ENCODE measurements at places on chromosomes 12 and 14.

- DNase-seq, result no peak
Observed at GRCh38 chr14:30443368-30444007, 115.5 kb upstream of the G2E3 start.

- no peak for DNase-seq
Observed at GRCh38 chr14:73713206-73713802, 880 bp downstream of the PNMA1 start.

GRCh38 chr12:11693067-11693466, 43.6 kb downstream of the ETV6 start:
- no peak for DNase-seq

GRCh38 chr14:73295198-73295796, 58.0 kb downstream of the PAPLN start:
- no peak for DNase-seq

DNA sequence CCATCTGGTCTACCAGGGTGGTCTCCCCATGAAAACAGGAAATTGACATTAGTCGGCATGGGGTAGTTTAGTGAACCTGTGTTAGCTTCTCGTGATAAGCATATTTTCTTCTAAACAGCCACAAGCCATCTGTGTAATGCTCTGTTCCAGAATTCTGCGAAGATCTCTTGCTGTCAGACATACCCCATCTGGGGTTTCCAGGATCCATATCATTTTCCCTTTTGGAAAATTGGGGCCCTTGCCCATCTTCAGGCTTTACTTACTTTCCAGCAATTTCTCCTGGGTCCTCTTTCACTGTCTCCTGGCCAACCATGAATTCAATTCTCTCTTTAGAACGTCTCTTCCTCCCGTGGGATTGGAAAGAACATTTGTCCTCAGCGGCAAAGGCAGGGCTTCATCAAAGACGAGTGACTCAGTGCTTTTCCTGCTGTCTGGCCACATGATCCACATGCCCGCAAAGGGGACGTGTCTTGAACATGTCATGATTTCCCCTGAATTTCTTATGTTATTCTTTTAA, 21.4 kb upstream of the NCOR2 start:
- DNase-seq, result peak; percentile 52

DNA sequence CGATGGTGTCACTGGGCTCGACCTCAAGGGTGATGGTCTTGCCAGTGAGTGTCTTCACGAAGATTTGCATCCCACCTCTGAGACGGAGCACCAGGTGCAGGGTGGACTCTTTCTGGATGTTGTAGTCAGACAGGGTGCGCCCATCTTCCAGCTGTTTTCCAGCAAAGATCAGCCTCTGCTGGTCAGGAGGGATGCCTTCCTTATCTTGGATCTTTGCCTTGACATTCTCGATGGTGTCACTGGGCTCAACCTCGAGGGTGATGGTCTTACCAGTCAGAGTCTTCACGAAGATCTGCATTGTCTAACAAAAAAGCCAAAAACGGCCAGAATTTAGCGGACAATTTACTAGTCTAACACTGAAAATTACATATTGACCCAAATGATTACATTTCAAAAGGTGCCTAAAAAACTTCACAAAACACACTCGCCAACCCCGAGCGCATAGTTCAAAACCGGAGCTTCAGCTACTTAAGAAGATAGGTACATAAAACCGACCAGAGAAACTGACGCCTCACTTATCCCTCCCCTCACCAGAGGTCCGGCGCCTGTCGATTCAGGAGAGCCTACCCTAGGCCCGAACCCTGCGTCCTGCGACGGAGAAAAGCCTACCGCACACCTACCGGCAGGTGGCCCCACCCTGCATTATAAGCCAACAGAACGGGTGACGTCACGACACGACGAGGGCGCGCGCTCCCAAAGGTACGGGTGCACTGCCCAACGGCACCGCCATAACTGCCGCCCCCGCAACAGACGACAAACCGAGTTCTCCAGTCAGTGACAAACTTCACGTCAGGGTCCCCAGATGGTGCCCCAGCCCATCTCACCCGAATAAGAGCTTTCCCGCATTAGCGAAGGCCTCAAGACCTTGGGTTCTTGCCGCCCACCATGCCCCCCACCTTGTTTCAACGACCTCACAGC, 717 bp downstream of the UBC start:
- DNase-seq, result peak; percentile 99

GRCh38 chr14:37862263-37862662, 266.8 kb downstream of the TTC6 start:
- no peak for DNase-seq

GRCh38 chr14:36208690-36209278, 32.3 kb upstream of the PTCSC3 start:
- DNase-seq, result no peak

DNA sequence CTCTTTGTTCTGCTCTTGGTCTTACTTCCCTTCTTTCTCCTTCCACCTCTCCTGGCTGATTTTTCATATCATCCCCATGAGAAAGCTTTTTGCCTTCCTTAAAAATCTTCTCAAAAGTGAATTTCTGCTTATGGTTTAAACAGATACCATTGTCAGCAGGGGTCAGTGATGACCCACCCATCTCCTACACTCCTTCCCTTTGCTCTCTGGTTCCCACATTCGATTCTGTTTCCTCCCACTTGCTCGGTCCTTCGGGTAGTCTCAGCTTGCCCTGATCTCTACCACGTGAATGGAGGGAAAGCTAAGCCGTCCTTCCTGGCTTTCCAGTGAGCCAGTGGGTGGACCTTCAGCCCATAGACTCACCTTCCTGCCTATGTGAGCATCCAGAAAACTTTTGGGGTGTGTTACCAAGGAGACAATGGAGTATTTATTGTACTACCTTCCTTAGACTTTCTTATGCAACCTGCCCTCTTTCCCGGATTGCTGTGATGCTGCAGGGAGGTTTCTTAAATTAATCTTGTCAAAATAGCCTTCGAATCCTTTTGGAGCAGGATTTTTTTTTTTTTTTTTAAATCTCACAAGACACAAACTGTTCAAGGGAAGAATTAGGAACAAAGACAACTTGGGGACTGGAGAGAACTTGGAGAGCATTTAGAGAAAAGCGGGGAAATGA, 306.3 kb downstream of the CACNA1C start:
- no peak for DNase-seq

- DNase-seq, result no peak
Observed at GRCh38 chr12:75389706-75390105, 1.2 kb upstream of the GLIPR1L2 start.

DNA sequence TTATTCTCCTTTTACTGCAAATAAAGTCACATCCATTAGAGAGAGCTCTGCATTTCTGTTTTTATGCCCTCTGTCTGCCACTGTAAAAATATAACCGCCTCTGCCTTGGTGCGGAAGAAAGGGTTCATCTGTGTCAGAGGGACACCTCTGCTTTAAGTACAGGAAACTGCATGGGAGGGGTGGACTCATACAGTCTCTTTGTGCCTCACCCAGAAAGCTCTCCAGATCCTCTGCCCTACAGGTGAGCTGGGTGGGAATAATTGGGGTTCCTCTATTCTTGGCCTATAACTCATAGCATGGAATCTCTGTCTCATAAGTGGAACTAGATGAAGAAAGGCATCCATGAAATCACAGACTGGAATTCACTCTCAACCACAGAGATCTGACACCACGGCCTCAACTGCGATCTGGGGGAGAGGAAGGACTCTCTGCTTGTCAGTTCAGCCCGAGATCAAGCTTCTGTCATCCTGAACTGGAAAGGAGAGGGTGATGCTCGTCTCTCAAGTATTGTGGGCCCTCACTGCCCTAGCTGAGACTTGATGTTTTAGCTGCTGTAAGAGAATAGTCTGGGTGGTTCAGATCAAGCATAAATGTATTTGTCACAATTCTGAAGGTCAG, 702.3 kb downstream of the TMEM121 start:
- peak; percentile 48 for DNase-seq

GRCh38 chr12:83317595-83317994, 630.9 kb downstream of the TMTC2 start:
- no peak for DNase-seq

GRCh38 chr12:29617407-29617803, 119.9 kb upstream of the OVCH1 start:
- DNase-seq, result no peak

GRCh38 chr12:104314242-104314614, 10.7 kb downstream of the EID3 start:
- DNase-seq, result no peak

GRCh38 chr12:52871291-52872039, 22.7 kb upstream of the KRT78 start:
- DNase-seq, result no peak

DNA sequence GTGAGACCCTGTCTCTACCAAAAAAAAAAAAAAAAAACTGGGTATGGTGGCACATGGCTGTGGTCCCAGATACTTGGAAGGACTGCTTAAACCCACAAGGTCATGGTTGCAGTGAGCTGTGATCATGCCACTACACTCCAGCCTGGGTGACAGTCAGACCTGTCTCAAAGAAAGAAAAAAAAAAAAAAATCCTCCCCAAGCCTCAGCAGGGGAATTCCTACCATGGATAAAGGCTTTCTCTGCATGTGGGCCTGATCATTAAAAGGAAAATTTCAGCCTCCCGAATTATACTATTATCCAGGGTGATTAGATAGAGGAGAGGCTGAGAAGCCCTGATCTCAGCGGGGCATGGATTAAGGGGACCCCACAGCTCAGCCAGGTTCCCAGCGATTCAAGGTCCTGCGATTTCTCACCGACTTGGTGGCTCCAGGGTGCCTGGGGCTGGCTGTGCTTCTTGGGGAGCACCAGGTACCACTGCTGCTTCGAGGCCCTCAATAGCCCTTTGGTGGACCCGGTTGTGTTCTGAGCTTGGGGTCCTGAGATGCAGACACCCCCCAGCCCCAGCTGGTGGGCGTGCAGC, 5.6 kb downstream of the SH2B3 start:
- no peak for DNase-seq

GRCh38 chr14:48849741-48850322, 736.3 kb downstream of the RPS29 start:
- DNase-seq, result no peak

DNA sequence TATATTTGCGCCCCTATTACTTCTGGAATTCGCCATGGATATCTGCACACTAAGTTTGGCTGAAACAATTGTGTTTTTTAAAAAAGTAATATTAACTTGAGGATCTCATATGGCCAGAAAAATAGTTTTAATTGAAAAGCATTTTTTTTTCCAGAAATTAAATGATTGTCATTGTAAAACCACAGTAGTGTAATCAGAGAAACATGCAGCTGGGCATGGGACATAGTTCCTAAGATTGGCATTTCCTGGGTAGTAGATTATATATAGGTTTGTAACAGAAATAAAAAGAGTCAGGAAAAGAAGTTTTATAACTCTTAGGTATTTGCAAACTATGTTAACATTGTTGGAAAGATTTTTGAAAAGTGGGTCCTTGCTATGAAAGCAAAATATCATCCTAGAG, 17.6 kb downstream of the SSPN start:
- DNase-seq, result no peak

DNA sequence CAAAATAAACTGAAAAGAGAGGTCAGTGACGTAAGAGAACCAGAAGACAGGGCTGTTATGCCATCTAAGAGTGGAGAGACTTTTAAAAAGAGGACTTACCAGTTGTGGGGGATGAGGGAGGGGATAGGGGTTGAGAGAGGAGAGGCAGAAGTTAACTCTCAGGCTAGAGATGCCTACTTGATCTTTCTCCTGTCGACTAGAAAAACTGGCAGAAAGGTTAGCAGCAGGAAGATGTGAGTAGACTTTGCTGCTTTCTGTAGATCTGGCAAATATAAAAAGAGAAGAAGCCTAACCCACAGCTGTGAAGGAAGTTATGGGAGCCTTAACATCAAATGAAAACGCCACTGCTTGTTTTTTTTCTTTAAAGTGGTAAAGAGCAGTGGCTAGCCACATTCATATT, 10.7 kb downstream of the CREBL2 start:
- DNase-seq, result no peak

DNA sequence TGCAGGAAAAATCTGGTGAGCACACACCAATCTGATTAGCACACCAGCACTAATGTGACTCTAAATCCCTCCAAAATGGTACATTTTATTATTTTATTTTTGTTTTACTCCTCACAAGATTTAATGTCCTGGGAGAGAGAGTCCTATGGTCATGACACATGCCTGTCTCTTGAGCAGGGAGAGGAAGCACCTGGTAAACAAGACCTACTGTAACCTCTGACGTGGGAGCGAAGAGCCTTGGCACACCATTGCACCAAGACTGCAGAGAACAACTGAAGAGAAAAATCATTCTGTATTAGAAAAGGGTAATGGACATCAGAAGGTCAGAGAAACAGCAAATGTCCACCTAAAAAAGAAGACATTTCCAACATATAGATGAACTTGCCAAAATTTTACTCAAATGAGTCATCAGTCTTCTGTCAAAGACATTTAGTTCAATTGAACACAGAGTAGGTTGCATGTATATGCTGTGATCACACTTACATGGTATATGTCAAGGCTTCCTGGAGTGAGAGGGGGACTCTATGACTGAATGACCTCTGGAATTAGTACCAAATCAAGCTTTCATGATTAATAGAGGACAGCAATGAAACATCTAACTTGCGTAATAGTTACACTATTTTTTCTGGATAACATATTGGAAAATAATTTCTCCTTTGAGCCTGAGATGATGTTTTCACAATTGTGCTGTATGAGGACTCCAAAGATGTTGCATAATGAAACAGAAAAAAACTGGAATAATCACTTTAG, 186.9 kb upstream of the FLRT2 start:
- no peak for DNase-seq

DNA sequence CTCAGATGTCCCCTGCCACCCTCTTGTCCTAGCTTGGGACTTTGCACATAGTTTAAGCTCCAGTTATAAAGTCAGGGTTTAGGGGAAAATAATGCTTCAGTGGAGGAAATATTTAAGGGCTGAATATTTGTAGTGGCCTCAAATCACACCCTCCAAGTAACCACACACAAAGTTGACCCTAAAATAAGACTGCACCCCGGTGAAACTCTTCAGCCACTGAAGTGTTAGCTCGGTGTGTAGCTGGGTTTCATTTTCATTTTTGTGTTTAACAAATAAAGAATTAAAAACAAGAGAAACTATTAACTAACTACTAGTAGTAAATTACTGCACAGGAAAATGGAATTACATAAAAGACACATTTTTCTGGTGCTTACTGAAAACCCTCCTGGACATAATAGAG, 14.8 kb upstream of the BCL11B start:
- DNase-seq, result no peak

DNA sequence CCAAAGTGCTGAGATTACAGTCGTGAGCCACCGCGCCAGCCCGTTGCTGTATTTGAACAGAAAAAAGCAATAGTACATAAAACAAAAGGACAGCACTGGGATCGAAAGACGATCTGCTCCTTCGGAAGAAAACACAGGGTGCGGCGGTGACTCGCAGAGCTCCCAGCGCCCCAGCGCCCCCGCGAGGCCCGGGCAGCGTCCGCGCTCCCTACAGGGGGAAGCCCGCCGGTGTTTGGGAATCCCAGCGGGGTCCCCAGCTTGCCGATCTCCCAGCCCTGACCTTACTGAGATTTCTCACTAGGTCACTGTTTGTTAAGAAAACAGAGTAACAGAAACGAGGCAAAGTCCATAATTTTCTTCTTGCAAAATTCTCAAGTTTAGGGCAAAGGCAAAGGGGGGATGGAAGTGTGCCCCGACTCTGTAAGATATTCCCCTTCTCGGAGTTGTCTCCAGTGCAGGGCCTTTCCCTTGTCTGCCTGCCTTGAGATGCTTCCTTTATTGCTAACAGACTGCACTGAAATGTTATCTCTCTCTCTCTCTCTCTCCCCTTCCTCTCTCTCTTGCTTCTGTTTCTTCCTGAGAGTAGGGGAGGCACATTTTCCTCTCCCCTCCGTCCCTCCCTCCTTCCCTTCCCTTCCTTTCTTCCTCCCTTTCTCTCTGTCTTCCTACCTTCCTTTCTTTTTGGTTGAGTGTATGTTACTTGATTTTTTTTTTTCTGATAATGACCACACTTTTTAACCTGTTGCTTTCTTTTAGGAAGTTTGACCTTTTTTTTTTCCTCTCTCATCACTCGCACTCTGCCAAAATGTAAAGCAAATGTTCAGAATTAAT, 91.9 kb downstream of the TMEM30B start:
- DNase-seq, result peak; percentile 57

Measured in activated CD4-positive, alpha-beta T cell treated with anti-CD3 and anti-CD28 coated beads for 48 hours (primary cell).